ENCODE measurements at places on chromosomes 11 and 22.

DNA sequence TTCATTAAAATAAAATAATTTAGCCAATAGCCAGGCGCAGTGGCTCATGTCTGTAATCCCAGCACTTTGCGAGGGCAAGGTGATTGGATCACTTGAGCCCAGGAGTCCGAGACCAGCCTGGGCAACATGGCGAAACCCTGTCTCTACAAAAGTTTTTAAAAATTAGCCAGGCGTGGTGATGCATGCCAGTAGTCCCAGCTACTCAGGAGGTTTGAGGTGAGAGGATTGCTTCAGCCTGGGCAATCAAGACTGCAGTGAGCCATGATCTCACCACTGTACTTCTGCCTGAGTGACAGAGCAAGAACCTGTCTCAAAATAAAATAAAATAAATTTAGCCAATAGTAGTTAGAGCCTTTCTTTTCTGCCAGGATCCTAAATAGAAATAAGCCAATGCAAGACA lies 12.2 kb downstream of the HPS5 start:
- no peak for DNase-seq

- DNase-seq: no peak
Observed at GRCh38 chr11:105852403-105852802, 169.6 kb downstream of the MSANTD4 start.

DNA sequence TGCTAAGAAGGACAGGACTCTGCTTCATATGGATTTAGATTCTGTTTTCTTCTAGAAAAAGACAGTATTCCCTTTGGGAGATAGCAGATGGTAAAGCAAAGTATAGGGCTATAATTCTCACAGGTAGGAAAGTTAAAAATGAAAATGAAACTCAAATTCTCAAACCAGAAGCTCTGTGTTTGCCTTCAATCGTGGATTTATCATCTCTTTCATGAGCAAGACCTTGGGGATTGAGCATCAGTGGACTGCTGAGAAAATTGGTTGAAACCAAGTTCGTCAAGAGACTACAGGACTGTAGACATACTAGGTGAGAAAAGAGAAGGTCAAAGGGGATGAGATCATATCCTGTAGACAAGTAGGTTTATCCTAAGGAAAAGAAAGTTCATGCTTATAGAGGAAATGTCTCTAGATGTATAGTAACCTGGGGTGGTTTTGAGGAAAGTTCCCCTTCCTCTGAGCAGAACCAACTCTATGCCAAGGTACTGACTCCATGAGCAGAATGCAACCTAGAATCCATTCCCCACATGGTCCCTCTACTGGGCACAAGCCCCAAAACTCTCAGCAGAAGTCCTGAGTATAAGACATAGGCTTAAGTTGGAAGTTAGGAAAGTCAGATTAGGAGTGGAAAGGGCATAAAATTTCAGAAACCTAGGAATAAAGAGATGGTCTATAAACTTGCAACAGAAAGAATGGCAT lies 46.5 kb downstream of the SLC5A12 start:
- no peak for DNase-seq

GRCh38 chr11:4090258-4090657 lies 4.3 kb upstream of the RRM1 start:
- DNase-seq: no peak

GRCh38 chr22:43424666-43425630 lies 13.1 kb downstream of the MPPED1 start:
- DNase-seq: no peak

- no peak for DNase-seq
Observed at GRCh38 chr11:20355221-20356219, 8.0 kb upstream of the HTATIP2 start.

DNA sequence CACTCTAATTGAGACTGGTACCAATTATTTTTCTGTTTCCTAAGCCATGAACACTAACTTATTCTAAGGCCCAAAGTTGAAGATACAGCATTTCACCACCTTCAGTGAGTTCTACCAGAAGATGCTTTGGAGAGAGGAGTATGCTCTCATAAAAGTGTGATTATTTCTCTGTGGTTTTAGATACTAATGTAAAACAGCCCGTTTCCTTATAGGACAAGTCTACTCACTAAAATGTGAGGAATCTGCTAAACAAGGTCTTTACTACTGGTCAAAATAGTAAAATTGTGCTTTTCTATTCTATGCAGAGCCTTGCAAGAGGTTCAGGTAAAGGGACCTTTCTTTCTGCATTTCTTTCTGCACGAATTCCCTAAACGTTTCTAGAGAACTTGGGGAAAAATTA lies 2.4 kb downstream of the LGR4 start:
- DNase-seq: no peak

GRCh38 chr11:65653229-65654225 lies 9.2 kb downstream of the RELA start:
- peak; percentile 21 for DNase-seq

GRCh38 chr11:1750840-1751530 lies 590 bp upstream of the IFITM10 start:
- no peak for DNase-seq

GRCh38 chr11:12832480-12833224 lies 158.4 kb downstream of the TEAD1 start:
- DNase-seq: no peak

- DNase-seq: no peak
Observed at GRCh38 chr11:69444381-69445130, 36.9 kb upstream of the LINC01488 start.

GRCh38 chr11:35477901-35478300 lies 47.5 kb downstream of the PAMR1 start:
- DNase-seq: peak; percentile 62

DNA sequence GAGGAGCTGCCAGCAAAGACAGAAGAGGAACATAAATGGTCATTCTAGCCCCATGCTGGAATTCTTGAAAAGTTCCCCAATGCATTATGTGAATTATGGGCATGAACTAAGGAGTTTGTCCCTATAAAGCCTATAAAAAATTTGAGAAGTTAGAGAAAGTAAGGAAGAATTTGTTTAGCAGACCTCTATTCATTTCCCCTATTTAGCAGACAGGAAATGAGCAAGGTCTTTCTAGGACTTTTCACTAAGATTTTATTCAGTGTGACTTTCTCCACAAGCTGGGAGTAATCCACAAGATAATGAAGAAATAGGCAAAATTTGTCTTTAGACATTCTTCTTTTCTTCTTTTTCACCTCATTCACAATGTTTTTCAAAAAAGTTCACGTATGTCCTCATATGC lies 20.0 kb downstream of the PRRG4 start:
- DNase-seq: no peak

GRCh38 chr11:40095446-40095845 lies 1364.0 kb downstream of the LRRC4C start:
- DNase-seq: no peak

GRCh38 chr11:75273411-75274391 lies 33.1 kb downstream of the TPBGL start:
- no peak for DNase-seq

DNA sequence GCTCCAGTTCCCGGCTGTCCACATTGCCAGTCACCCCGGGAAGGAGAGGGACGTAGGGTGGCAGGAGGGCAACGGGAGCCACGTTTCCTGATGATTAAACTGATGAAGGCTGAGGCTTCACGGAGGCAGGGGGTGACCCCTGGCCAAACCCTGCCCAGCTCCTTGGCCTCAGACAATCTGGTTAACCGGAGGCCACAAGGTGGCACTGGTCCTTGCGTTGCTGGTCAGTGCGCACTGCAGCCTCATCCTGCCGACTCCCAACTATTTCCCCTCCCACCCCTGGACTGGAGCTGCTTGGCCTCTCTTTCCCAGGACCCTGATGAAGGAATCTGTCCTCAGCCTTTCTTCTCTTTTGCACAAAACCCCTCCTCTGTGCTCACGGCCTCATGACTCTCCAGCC lies 75.3 kb downstream of the PDE2A start:
- DNase-seq: peak; percentile 28

- no peak for DNase-seq
Observed at GRCh38 chr22:41668971-41669911, 19.4 kb downstream of the SNU13 start.

DNA sequence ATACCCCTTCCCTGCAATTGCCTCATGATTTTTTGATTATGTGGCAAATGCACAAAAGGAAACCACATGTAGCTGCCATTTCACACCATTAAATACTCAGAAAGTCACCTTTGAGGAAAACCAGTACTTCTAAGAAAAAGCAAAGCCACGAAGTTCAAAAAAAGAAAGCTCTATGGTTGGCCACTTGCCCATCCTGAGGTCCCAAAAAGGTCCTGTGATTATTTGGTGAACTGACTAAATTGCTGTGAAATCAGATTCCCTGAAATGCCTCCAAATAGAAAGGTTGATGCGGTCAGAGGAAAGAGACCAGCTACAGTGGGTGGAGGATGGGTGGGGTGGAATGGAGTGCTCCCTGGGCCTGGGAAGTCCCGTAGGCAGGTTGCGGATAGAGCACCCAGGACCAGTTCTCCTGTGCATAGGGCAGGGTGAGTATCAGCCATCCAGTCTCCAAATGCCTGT lies 26.9 kb downstream of the MRPL16 start:
- no peak for DNase-seq

DNA sequence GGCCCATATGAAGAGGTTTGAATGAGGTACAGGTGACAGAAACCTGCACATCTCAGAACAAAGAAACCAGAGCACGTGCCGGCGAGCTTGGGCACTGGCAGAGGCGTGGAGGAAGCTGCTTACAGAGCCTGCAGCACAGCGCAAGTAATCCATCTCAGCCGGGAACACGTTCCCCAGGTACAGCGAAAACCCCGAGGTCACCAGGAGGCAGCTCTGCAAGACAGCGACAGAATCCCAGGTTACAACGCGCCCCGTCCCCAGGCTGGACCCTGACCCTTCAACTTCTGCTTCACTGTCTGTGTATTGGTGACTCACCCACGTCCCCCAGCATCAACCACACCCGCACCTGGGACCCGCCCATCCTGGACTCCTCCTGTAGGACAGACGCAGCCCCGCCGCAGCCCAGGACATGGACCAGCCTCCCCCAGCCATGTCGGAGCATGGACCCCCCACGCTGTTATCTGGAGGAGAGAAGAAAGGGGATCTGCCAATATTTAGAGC lies 2.2 kb downstream of the MLC1 start:
- no peak for DNase-seq

DNA sequence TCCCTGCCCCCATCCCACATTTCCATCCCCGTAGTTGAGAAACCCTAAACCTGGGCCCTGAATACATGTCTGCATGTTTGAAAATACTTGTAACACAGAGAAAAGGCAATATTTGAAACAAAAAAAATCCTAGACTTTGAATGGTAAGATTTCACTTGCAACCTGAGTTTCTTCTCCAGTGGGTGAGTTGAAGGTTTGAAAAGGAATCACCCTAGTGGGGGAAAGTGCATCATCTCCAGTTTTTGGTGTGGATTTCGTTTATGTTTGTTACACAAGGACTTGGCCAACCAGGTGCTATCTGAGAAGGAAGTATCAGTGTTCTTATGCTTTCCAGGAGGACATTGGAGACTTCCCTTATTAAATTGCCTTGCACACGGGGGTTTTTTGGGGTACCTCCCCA lies 90.4 kb downstream of the ABTB2 start:
- DNase-seq: no peak

- no peak for DNase-seq
Observed at GRCh38 chr22:25582946-25583345, 18.5 kb downstream of the GRK3 start.

- no peak for DNase-seq
Observed at GRCh38 chr11:99614352-99614751, 593.6 kb downstream of the CNTN5 start.

- DNase-seq: no peak
Observed at GRCh38 chr22:38345782-38346181, 28.5 kb upstream of the CSNK1E start.

- no peak for DNase-seq
Observed at GRCh38 chr11:87141980-87142514, 104.3 kb downstream of the TMEM135 start.

DNA sequence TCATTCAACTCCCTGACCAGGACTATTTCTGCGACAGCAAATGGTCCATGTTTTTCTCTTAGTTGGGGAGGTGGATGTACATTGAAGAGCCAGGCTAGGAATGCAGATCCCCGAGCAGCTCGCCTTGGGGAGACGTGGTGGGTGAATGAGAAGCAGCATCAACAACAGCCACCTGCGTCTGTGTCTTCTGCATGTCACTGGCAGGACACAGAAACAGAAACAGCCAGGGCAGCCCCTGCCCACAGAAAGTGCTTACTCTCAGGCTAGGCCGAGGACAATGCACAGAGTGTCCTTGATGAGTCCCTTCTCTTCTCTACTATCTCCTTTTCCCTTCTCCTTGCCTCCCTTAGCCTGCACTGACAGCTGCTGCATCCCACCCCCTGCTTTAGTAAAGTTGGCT lies 541.9 kb upstream of the CADM1 start:
- DNase-seq: no peak

GRCh38 chr11:66970371-66970806 lies 4.7 kb upstream of the C11orf86 start:
- no peak for DNase-seq

- no peak for DNase-seq
Observed at GRCh38 chr11:129315781-129316579, 59.7 kb upstream of the BARX2 start.

GRCh38 chr11:109933126-109933525 lies 160.1 kb upstream of the ZC3H12C start:
- no peak for DNase-seq

DNA sequence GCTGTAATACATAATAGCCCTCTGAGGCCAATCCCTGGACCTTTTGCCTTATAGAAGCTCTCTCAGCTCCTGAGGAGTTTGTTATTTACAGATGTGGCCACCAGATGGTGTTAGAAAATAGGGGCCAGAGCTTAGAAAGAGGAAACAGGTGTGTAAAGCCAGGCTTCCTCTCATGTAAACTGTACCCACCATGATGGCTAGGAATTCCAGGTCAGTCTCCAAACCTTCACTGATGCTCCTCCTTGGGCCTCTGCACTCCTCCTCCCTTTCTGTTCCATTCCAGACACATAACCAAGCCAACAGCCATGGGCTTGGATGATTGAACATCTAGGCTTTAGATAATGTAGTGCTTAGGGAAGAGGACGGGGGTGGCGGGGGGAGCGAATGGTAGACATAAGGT lies 39.7 kb downstream of the USP35 start:
- no peak for DNase-seq

GRCh38 chr22:29408940-29409339 lies 20.6 kb upstream of the AP1B1 start:
- DNase-seq: no peak

DNA sequence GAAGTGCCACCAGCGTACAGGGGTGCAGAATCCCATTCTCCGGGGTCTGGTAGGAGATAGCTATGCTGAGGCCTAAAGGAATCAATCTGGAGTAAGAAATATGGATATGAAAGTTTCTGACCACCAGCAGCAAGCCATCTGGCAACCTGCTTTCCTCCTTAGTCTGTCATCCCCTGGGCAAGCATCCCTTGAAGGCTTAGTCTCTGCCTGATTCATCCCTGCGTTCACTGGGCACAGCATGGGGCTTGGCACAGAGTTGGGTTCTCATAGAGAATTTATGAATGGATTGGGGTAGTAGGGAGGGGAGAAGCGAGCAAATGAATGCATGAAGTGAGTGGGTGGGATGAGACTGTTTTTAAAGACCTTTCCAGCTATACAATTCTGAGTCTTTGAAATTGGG lies 85.8 kb upstream of the NARS2 start:
- no peak for DNase-seq

- DNase-seq: no peak
Observed at GRCh38 chr11:69382131-69383128, 88.5 kb downstream of the MYEOV start.

- DNase-seq: no peak
Observed at GRCh38 chr22:43542681-43543521, 131.1 kb downstream of the MPPED1 start.

DNA sequence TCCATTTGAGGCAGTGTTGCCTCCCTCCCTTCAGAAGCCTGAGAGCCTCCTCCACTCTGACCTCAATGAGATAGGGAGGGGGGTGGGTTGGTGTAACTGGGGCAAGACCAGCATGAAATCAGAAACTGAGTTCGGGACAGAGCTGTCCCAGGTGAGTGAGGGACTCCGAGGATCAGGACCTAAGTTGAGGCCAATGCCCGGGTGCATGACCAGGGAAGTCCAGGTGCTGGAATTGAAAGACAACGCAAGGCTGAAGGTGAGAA lies 40.8 kb upstream of the ZBED5 start:
- no peak for DNase-seq
